ENCODE measurements at places on chromosomes 12 and 14. TPM values are rescaled to one million over a fixed set of nuclear protein-coding genes. Genes with fewer than 3 reads are reported as not detected.

The FCF1 gene
- 32.5 TPM for total RNA-seq

The GPR84 gene
- not detected for total RNA-seq

The TROAP gene
- 7.6 TPM for total RNA-seq

The TAS2R30 gene
- 7.0 TPM for total RNA-seq

The HOXC9 gene
- total RNA-seq = not detected

The ARHGEF25 gene
- 22.4 TPM for total RNA-seq

The CIT gene
- 13.7 TPM for total RNA-seq

The NXPH4 gene
- not detected for total RNA-seq

The TMEM132C gene
- not detected for total RNA-seq

The SLC25A21 gene
- 0.39 TPM for total RNA-seq

All from placental epithelial cell (primary cell).